Sciatic nerve (tissue), 2 donors: ENCODE measurements at places on chromosomes 6 and 20. TPM values are rescaled to one million over a fixed set of nuclear protein-coding genes. Genes with fewer than 3 reads are reported as not detected.

GRCh38 chr6:123841067-123841896, 37.6 kb downstream of the NKAIN2 start:
- DNase-seq = no peak

GRCh38 chr20:25023356-25023755, 30.8 kb upstream of the APMAP start:
- DNase-seq = peak; percentile 52

GRCh38 chr6:57275384-57275783, 42.0 kb upstream of the PRIM2 start:
- DNase-seq = no peak

- no peak for DNase-seq
Observed at GRCh38 chr6:75223428-75223827, 17.6 kb upstream of the COL12A1 start.

- DNase-seq = no peak
Observed at GRCh38 chr6:31450751-31451150, 47.2 kb upstream of the MICB start.

DNA sequence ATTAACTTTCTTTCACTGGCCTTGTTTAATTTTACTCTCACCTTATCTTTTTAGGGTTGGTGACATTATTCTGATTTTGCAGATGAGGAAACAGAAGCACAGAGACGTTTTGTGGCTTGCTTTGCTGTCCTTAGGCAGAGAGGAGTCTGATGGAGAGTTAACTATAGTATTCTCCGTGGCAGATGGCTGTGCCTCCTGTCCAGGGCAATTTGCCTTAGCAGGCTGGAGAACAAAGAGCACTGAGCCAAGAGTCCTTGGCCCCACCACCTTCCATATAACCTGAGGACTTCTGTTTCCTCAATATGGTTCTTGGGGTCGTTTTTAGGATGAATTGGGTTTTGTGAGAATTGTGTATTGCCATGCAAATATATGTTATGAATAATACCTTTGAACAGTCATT, 71.4 kb upstream of the BACH2 start:
- DNase-seq = no peak

GRCh38 chr20:50516180-50516934, 6.2 kb downstream of the PTPN1 start:
- no peak for DNase-seq

- DNase-seq = no peak
Observed at GRCh38 chr6:34374508-34374907, 18.0 kb downstream of the NUDT3 start.

DNA sequence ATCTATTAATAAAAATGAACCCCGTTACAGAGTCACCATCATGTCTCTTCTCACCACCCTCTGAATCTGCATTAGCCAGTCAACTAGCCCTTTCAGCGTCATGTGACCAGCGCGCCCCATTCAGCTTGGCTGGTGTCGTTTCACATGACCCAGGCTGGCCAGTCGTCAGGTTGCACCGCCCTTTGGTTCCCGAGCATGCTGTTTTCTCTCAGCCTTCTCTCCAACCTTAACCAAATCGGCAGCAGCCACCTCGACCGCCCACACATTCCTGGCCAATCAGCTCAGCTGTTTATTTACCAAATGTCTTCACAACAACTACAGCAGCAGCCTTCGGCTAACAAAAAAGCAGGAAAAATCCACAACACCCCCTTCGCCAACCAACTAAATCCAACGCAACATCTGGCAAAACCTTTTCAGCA, 5.6 kb downstream of the SRSF3 start:
- no peak for DNase-seq

- DNase-seq = no peak
Observed at GRCh38 chr20:10783707-10784553, 110.1 kb upstream of the JAG1 start.

DNA sequence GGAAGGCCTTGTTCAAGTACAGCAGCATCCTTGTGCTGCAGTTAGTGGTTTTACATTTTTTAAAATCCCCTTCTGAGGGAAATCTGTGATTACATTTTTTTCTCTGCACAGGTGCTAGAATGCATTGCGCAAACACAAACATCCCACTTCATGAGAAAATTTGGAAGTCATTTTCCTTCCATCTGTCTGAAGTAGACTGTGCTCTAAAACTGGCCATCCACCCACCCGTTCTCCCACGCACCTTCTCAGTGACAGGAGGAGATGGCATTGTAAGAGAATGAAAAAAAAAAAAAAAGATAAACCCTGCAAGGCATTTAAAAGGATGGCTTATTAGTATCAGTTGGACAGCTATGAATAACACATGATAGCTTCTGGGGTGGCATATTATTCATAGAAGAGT, 65.0 kb downstream of the SOBP start:
- no peak for DNase-seq

DNA sequence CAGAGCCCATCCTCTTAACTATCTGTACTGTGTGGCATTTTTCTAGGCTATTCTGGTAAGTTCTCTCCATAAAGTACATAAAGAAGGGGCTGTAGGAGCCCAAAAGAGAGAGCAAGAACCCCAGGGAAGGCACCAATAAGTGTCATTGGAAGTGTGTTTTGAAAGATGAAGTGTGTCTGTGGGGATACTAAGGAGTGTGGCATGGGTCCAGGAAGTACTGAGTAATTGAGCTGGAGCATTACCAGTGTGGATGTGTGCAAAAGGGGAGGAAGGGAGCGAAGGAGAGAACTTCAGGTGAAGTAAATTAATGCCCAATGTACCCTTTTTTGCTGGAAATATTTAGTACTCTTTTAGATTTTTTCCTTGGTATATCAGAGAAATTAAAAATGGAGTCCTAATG, 63.9 kb downstream of the KCNS1 start:
- no peak for DNase-seq

- DNase-seq = no peak
Observed at GRCh38 chr20:42941629-42942028, 248.1 kb downstream of the PTPRT start.

- no peak for DNase-seq
Observed at GRCh38 chr6:88749849-88750248, 213.6 kb downstream of the RNGTT start.

DNA sequence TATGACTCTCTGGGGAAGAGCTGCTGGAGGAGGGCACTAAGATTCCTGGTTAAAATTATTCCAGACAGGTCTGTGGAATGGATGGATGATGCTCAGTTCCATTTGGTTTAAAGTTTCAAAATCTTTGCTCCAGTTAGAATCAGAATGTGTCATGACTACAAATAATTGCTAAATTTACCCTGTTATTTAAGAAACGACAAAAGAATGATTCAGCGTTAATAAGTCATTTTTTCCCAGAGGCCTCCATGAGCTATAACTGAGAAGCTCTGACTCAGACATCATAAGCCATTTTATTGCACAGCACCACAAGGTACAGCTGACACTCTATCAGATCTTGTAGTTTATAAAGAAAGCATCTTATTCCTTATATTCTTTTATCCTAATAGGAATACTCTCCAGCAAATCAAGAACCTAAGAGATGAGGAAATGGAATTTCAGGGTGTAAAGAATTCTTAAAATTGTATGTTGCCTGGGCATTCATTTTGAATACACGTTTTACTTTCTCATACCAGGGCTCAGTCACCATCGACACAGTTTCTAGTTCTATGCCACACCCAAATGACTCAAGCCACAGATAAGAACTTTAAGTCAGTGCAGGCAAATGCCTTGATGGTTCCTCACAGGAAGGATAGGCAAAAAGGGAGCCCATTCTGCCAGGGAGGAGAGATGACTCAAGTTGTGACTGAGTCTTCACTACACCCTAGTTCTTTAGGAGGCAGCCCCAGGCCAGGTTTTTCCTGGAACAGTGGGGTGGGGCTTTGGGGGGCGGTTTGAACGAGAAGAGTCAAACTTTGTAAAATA, 636.0 kb downstream of the MMUT start:
- no peak for DNase-seq

GRCh38 chr20:51022227-51022802, 592 bp downstream of the KCNG1 start:
- DNase-seq = no peak

DNA sequence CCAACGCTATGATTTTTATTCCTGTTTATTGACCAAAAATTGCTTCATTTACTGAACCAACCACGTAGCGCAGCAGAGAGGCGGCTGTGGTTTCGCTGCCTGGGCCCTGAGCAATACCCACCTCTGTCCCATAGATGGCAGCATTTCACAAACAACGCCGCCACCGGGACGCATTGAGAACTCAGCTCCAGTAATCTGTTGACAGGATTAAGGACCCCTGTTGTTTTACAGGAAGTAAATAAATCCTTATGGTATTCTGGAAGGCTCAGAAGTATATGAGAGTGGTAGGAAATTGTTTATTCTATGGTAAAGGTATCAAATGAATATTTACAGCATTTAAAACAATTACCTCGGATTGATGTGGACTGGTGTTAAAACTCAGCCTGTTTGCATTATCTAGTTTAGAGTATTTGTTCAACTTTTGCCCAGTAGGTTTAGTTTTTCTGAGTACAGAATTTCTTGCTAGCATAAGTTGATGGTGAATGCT, 547.9 kb upstream of the SLC35B3 start:
- DNase-seq = peak; percentile 77

DNA sequence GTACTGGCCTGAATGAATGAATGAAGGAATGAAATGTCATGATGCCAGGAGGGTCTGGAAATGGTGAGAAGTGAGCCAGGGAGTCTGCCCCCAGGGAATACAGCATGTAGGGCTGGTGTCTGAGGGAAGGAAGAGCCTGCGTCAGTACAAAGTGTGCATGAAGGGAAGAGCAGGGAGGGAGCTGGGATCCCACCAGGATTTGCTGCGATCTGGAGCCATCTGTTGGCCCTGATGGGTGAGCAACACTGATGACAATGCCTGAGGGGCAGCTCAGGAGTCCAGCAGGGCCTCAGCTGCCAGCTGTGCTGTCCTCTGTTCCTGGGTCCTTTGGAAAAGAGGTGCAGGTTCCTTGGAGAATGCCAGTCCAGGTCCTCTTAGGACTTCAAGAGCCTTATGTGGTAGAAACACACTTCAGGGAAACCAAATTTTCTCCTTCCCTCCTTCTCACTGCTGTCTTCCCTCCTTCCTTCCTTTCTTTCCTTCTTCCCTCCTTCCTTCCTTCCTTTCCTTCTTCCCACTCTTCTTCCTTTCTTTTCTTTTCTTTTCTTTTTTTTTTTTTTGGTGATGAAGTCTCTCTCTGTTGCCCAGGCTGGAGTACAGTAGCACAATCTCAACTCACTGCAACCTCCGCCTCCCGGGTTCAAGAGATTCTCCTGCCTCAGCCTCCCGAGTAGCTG, 11.5 kb downstream of the BPI start:
- DNase-seq = no peak

GRCh38 chr6:53892707-53893106, 97.9 kb downstream of the LRRC1 start:
- DNase-seq = no peak

DNA sequence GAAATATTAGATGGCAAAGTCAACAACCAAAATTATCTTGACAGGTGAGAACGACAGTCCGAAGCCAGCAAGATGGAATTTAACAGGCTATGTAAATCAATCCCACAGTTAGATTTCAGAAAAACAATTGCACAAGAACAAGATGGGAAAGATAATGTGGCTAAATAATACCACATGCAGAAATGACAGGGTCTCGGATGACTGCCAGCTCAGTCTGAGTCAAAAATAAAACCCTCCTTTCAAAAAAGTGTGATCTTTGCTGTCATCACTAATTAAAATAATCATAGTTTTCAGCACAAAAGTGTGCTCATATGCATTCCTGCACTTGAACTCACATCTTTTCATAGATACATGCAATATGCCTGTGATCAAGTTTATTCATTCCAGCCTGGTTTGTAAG, 25.9 kb downstream of the FOXQ1 start:
- DNase-seq = no peak

GRCh38 chr20:6184086-6184485, 61.3 kb upstream of the FERMT1 start:
- DNase-seq = no peak

- DNase-seq = no peak
Observed at GRCh38 chr6:14026831-14027539, 90.6 kb upstream of the CD83 start.

DNA sequence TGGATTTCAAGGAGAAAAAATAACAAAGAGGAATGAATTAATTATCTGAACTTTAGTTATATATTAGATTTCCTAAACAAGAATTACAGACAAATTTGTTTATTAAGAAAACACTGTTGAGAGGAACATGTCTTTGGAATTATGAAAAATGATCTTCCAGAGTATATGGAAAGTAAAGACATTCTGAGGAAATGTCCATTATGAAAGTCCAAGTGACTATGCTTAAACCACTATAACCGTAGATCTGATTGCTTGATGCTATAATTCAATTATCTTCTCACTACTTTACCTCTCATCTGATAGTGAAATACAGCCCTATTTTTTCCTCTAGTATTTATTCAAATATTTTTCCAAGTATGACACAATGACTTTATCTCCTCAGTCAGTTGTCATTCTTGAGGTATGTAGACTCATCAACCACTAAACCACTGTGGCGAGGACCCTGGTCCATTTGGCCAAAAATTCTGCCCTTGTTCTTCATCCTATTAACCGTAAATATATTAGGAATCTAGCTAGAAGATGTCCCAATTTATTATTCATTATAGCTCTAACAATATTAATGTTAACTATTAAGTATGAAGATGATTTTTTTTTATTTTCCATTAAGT, 37.3 kb upstream of the AHI1 start:
- DNase-seq = no peak

GRCh38 chr20:46807998-46808397, 86.6 kb upstream of the EYA2 start:
- DNase-seq = no peak

DNA sequence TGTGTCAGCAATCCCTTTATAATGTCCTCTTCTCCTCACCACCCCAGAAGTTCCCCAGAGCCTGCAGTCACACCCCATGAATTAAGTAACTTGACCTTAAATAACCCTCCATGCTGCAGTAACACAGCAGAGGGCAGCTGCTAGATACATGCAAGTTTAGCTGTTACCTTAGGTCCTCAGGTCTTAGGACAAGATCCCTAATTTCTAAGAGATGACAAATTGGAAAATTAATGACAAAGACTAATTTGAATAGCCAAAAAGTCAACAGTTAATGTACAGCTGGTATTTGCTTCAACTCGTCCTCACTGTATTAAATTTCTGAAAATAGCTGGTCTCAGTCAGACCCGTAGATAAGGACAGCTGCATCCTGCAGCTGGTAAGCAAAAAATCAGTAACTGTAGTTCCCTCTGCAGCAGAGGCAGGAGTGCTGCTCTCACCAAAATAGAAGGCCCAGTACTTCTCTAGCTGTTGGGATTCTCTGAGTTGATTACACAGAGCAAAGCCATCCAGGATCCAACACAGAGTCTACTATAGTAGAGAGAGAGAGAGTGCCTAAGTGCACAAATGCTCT, 62.4 kb downstream of the TNFRSF21 start:
- no peak for DNase-seq

Gene MAS1
- total RNA-seq = not detected

Gene PROCR
- total RNA-seq = 24.0 TPM

Gene CYP21A2
- 6.1 TPM for total RNA-seq

Gene TPBG
- total RNA-seq = 15.5 TPM

Gene MYLK4
- 0.98 TPM for total RNA-seq

Gene SERPINB6
- total RNA-seq = 122 TPM

Gene CENPB
- total RNA-seq = 71.0 TPM

Gene CAP2
- 7.1 TPM for total RNA-seq

Gene GRIK2
- 12.8 TPM for total RNA-seq

Gene CEP162
- 17.0 TPM for total RNA-seq

Gene PPP1R3D
- 8.2 TPM for total RNA-seq

Gene HLA-DRA
- 455 TPM for total RNA-seq

Gene DEFB124
- 1.8 TPM for total RNA-seq

Gene ABHD16B
- not detected for total RNA-seq

Gene PNPLA1
- total RNA-seq = 0.22 TPM

Gene HSPA1L
- 2.8 TPM for total RNA-seq

Gene SLC22A2
- not detected for total RNA-seq

Gene BCKDHB
- 25.0 TPM for total RNA-seq

Gene LY6G5B
- 20.4 TPM for total RNA-seq

Gene BPIFA3
- total RNA-seq = not detected

Gene TDRD6
- total RNA-seq = 1.9 TPM

Gene SYNJ2
- total RNA-seq = 22.5 TPM

Gene PBOV1
- total RNA-seq = not detected
